Sciatic nerve (tissue), 2 donors: ENCODE measurements at places on chromosomes 3 and 15.

DNA sequence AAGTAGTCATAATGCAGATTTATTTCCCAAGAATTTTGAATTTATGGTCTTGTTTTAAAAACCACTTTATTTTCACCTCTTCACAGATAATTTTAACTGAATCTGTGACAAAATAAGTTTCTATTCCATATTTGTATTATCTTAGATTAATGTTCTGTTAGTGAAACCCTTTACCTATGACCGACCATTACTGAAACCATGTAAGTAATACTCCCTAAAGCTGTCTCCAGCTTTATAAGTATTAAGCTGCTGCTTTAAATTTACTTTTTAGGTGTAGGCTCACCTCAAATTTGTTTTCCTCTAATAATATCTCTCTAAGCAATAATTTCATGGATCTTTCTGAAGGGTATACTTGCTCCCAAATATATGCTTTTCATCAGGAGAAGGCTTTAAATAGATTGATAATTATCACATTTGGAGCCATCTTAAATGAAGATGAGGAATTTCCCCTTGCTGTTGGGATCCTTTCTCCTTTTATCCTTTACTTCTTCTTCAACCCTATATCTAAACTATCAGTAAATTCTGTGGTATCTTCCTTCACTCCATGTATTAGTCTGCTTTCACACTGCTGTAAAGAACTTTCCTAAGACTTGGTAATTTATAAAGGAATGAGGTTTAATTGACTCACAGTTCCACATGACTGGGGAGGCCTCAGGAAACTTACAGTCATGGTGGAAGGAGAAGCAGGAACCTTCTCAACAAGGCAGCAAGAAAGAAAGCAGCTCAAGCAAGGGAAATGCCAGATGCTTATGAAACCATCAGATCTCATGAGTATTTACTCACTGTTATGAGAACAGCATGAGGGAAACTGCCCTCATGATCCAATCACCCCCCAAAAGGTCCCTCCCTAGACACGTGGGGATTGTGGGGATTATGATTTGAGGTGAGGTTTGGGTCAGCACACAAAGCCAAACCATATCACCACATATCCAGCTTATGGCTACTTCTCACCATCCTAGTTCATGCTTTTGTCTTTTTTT, 92.3 kb upstream of the P2RY1 start:
- DNase-seq = no peak

DNA sequence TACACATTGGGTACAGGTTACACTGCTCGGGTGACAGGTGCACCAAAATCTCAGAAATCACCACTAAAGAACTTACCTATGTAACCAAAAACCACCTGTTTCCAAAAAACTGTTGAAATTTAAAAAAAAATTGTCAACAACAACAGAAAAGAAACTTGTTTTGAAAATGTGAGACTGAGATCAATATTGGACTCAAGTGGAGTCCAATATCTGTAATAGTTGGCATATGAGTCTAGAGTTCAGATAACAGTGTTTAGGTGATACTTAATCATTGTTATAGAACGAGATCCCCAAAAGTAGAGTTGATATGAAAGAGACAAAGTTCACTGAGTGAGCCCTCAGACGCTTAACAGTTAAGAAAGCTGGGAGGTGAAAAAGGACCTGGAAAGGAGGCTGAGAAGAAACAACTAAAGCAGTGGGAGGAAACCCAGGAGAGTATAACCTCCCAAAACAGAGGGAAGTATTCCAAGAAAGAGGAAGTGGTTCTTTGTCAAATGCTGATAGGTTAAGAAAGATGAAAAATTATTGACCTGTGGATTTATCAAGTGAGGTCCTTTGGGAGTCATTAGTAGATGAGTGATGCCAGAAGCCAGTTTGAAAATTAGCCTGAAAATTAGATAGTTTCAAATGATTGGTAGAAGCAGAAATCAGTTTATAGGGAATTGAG, 388.6 kb upstream of the DPH6 start:
- DNase-seq = no peak

DNA sequence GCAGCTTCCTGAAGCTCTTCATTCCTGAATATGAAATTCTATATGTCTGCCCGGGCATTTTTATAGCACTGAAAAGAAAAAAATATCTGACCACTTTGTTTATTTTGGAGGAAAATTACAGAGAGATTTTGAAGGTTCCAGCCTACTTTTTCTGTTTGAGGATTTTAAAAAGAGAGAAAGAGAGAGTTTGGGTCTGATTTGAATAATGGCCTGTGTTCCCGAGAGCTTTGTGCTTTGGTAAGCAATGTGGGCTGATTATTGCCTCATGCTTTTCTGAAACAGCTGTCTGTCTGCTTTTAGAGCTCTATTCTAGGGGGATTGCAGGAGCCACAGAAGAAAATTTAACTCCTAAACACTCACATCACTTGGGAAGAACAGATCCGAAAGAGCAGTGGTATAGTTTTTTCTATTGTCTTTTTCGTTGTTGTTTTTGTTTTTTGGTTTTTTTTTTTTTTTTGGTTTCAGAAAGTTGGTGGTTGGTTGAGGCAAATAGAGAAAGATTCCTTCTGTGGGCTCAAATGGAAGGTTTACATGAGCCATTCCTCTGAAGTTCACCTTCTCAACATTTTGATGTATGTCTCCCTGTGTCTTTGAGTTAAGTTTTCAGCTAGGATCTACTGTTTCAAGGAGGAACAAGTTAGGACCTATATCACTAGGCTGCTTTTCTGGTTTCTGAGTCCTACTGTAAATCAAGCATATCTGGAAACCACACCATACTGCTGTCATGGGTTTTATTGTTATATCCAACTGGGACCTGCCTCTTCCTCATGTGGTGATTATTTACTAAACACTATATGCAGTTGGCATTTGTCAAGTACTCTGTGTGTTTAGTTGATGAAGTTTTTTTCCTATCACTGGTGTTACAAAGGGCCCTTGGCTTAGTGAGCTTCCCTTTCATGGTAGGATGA, 178.9 kb downstream of the KCNMB2 start:
- DNase-seq = no peak

DNA sequence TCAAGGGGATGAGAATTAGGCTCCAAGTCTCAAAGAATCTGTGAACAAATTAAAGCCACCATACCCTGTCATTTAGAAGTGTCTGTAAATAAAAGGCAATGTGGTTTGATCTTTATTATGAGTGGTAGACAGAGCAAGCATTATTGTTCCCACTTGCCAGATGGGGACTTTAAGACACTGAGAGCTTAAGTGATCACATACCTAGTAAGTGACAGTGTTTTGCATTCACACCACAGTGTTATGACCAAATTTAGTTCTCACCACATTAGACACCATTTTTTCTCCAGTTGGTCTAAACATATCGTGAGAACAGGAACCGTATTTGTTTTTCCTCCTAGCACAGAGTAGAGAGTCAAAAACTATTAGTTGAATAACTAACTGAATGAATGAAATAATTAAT, 13.2 kb upstream of the ZBED2 start:
- no peak for DNase-seq

DNA sequence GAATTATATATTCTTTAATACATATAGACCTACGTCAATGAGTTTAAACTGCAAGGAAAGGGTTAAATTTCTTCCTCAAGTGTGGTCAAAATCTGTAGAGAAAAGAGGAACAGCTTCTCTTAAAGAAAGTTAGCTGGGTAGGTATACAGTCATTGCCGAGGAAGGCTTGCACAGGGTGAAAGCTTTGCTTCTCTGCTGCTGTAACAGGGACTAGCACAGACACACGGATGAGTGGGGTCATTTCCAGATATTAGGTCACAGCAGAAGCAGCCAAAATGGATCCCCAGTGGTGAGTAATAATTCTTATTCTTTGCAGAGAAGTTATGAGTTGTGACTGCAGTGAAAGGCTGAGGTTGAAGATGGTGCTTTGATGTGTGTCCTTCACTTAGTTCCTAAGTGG, at the start of gene CD86:
Gene CD86 (plus strand): TSS at position 148 of the 400 bp plus-strand sequence. CDS start 128 bp downstream, at position 276.
- no peak for DNase-seq

DNA sequence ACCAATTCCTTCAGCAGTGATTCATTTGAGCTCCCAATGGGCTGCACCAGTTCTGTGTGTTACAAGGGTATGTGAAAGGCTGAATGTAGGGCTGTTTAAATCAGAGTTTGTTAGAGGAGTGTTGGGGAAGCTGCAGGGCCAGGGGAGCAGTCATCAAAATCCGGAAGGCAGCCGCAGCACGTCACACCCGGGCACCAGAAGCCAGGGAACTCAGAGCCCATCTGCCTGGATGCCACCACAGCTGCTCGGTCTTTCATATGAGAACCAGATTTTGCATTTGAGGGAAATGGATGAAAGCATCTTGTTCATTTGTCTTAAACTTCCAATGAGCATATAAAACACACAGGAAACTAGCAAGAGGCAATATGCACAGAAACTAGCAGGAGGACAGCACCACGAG, 24.2 kb upstream of the NEO1 start:
- DNase-seq = no peak

- DNase-seq = no peak
These were observed 62.5 kb downstream of the RPN1 start for GRCh38 chr3:128588147-128588546.

DNA sequence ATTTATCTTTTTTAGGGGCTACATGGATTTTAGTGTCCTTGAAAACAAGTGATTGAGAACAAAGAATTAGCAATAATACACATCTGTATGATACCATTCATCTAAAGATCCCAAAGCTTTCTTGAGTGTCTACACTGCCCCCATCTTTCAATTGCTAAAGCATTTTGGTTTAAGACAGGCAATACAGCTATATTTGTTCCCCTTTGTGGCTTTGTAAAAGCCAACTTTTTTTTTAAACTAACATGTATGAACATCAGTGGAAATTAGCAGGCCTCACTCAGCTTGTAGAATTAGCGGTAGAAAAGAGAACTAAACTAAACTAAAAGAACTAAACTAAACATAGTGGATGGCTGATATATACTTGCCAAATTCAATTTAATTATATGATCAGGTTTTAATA, 449.6 kb downstream of the MECOM start:
- no peak for DNase-seq

- DNase-seq = no peak
These were observed 212.0 kb downstream of the MEIS2 start for GRCh38 chr15:36888011-36888992.

DNA sequence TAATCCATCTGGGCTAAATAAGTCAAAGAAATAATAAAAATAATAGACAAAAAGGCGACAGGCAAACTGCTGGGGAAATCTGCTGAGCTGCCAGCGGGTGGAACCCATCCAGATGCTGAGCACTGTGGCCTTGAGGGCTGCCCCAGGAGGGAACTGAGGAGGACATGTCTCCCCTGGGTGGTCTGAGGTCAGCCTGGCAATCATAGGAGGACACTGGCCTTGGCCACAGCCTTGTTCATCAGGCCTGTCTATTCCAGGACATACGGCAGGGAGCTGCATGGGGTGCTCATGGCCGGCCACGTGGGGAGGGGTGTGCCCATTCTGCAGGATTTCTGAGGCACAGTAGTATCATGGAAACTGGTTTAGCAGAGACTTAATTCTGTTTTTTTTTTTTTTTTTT, 21.5 kb upstream of the SNRPA1 start:
- peak; percentile 47 for DNase-seq

DNA sequence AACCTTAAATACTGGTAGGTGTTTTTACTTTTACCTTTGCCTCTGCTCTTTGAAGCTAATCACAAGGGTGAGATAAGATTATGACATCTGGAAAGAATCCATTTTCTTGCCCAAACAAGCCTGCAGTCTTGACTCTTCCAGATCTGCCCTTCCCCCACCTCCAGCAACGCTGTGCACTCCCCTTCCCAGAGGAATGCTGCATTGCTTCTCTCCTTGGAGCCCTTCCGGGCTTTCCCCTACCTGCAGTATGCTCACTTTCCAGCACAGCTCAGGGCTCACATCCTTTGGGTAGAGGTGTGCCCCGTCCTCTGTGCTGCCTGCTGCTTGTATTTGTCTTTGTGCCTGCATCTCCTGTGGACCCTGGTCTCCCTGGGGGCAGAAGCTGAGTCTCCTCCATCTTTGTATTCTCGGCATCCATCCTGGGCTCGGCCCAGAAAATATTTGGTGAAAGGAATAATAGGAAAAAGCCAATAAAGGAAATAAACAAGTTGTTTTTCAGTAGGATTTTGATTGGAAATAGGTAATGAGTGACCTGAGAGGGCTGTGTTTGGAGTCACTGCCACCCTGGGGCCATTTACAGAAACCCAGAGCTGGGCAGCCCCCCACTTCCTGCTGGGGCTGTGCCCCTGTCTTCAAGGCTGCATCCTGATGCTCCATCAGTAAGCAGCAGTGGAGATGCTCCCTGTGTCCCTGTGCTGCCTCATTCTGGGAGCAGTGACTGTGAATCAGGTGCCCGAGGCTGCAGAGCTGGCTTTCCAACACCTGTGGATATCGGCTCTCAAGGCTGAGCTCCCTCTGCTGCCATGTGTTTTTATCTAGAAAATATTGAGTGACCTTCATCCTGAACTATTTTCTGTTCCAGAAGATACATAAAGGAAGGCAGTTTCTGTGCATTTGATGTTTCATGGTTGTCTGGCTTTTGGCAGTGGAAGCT, 117.5 kb downstream of the EEFSEC start:
- DNase-seq = no peak

GRCh38 chr3:158768361-158768787, 33.5 kb upstream of the MFSD1 start:
- peak; percentile 89 for DNase-seq

- no peak for DNase-seq
These were observed 324.5 kb downstream of the TBL1XR1 start for GRCh38 chr3:176872771-176873209.
